ENCODE measurements at places on chromosomes 2 and 18.

DNA sequence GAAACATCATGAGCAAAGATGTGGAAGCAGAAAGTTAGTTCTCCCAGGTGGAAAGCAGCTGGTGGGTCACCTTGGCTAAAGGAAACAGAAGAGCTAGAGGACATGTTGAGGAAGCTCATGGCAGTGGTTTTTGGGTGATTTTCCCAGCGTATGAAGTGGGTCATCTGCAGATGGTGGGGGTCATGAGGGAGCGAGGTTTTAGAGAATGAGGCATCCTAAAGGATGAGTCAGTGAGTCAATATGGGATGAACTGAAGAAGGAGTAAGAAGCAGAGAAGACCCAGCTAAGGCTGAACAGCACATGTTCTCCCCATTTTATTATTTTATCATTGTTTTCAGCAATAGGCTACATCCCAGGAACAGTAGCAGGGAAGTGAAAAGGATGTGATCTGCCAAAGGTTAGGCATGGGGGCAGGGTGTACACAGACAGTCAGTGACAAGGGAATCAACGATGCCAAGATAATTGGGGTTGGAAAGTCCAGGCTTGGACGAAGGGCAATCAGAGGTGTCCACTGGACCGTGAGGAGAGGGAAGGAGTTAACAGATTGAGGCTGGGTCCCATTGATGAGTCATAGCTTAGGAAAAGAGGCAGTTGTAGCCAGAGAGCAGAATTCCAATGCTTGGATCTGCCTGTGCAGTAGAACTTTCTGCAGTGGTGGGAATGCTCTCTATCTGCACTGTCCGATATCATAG is 289.3 kb upstream of the RAB12 start:
- no peak for DNase-seq

GRCh38 chr2:172639823-172640222 is 83.9 kb downstream of the PDK1 start:
- DNase-seq: no peak

DNA sequence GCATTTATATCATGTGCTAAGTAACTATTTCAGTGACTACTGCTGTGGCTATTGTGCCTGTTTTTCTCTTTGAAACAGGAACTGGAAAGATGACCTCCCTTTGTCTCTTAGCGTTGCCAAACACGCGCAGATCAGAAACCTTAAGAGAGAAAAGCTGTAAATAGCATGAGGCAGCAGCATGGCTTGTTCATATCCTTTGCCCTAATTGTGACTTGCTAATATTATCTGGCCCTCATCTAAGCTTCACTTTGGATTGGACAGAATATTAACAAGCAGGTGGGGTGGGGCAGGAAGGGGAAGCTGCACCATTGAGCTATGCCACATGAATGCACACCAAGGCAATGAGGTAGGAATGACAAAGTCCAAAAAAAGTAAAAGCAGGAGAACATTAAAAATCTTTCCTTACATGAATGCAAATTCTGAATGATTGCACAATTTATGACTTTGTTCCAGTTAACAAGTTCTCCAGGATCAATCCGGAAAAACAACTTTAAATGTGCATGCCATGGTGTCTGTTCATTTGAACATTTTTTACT is 128.4 kb downstream of the IRS1 start:
- DNase-seq: no peak

- DNase-seq: no peak
These were observed 40.3 kb downstream of the CRIM1 start for GRCh38 chr2:36395866-36396265.

- DNase-seq: no peak
These were observed 37.3 kb downstream of the PAX3 start for GRCh38 chr2:222261504-222261903.
